ENCODE measurements at places on chromosomes 7 and 10.

- no peak for DNase-seq
Measured at GRCh38 chr7:24854866-24855265, 97.6 kb upstream of the GSDME start.

- no peak for DNase-seq
Measured at GRCh38 chr10:132588301-132589013, 50.9 kb downstream of the INPP5A start.

- DNase-seq, result no peak
Measured at GRCh38 chr7:29142021-29142727, 4.2 kb downstream of the CPVL start.

- no peak for DNase-seq
Measured at GRCh38 chr10:72174297-72174662, 41.5 kb upstream of the ANAPC16 start.

DNA sequence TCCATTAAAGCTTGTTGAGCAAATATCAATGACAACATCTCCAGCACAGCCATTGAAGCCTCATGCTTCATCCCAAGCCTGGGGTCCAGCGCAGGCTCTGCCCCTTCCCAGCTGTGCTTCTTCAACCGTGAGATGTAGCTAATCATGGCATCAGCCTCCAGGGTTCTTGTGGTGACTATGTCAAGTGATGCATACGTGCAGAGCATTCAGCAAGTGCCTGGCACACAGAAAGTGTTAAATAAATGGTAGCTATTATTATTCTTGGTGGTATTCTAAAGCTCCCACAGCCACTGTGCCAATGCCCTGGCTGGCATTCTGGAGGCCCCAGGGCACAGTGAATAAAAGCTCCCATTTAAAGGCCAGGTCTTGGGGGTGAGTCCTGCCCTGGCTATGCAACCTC, 146.6 kb downstream of the WDR11 start:
- no peak for DNase-seq

- no peak for DNase-seq
Measured at GRCh38 chr10:56728349-56728748, 367.3 kb upstream of the ZWINT start.

DNA sequence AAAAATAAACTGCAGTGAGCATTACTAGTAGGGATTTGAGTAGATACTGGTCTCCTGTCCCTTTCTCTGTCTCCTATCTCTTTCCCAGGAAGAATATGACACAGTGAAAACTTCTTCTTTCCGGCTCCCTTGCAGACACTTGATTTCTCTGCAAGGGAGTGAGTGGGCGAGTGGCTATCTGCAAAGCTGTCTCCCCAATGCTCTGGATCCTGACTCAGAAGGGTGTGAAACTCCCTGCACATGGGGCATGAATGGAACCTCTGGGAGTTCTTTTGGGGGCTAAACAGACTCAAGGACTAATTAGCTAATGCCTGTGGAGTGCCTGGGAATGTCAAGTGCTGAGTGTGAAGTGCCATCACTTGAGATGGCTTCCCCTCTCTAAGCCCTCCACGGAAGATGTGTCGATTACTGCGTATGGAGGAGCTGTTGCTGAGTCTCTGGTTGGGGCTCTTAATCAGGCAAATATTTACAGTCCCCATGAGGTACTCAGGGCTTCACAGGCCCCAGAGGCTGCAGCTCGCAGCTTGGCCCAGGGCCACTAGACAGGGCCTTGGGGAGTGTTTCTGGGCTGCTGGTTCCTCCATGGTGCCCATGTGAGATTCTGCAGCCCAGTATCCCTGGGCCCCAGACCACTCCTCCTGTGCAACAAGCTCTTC, 139.8 kb downstream of the RPS24 start:
- no peak for DNase-seq

DNA sequence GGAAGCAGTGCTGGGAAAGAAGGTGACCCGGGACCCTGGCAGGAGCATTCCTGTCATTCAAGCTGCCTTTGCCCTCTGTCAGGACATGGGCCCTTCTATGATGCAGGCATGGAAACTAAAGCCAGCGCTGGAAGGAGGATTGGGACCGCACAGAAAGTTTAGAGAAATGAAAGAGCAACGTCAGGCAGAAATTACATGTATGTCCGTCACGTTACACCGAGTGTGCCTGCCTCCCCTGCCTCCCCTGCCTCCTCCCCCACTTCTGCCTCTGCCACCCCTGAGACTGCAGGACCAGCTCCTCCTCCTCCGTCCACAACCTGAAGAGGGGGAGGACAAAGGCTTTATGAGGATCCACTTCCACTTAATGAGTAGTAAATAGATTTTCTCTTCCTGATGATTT, 13.9 kb upstream of the PWWP2B start:
- DNase-seq, result no peak

DNA sequence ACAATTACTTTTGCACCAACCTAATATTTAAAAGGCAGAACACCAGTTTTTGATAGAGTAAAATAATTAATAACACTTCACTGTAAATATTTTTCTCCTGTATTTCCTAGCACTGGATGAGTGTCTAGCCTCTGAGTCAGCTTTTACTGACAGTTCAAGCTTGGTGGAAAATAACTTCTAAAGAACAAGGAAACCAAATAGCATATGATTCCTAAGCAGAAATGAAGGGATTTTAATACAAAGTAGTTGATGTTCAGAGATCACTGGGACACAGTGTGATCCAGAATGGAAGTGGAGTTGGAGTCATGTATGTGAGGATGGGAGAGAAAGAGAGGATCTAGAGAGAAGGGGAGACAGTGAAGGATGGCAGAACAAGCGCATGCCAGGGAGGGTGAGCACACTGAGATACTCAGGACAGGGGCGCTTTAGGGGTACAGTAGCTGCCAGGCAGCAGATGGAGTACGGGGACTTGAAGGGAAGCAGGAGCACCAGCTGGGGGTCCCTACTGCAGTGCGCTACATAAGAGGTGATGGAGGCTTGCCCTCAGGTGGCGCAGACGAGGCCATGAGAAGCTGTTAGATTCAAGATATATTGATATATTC, 117.9 kb upstream of the KLF6 start:
- no peak for DNase-seq

DNA sequence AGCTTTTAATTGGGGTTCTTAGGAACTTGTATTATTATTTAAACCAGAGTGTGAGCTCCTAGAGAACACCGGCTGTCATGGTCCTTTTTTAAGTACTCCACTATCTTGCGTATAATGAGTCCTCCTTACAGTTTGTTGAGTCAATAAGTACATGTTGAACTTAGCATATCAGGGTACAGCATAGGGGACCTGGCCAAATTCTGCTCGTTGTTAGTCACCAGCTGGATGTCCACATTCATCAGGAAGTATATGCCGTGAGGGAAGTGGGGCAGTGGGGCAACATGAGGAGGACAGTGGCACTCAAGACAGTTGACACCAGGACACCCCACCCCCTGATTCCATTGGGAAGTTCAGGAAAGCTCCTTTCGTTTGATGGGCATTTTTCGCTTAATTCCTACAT, 16.6 kb downstream of the RPP30 start:
- DNase-seq, result no peak

DNA sequence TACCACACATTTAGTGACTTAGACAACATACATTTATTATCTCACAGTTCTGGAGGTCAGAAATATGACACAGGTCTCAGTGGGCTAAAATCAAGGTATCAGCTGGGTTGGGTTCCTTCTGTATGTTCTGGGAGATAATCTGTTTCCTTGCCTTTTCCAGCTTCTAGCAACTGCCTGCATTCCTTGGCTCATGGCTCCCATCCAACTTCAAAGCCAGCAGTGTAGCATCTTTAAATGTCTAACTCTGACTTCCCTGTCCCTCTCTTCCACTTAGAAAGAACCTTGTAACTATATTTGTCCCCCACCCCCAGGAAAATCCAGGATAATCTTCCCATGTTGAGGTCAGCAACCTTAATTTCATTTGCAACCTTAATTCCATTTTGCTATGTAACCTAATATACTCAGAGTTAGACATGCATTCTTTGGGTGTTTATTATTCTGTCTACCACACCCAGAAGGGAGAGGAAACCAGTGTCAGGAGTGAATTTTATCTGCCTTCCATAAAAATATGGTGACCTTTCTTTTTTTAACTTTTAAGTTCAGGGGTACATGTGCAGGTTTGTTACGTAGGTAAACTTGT, 57.3 kb upstream of the SMIM30 start:
- DNase-seq, result no peak

- DNase-seq, result no peak
Measured at GRCh38 chr7:16135658-16136057, 285.7 kb downstream of the CRPPA start.

DNA sequence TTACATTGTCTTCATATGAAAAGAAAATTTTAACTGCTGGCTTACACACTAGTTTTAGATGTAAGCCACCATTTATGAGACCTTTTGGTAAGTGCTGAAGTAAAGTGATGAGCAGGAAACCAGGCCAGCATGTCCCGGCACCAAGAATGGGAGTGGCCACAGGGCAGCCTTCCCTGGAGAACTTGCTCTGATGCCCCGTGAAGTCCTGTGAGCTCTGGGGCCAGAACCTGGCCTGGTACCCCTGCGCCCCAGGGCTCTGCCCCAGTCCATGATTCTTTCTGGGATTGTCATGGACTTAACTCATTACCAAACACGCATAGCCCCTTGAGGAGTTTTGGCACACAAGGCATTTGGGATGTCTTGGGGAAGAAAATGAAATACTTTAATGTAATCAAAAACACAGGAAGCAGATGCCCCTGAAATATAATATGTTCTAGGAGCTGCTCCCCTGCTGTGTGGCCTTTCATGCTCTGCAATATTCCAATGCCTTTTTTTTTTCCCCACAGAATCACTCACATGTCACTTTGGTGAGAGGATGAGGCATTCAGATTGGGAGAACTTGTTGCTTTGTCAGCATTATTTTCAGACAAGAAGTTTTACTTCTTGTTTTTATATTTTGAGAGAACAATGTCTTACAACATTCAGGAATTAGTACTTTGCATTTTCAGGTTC, 53.1 kb upstream of the CXCL12 start:
- no peak for DNase-seq

DNA sequence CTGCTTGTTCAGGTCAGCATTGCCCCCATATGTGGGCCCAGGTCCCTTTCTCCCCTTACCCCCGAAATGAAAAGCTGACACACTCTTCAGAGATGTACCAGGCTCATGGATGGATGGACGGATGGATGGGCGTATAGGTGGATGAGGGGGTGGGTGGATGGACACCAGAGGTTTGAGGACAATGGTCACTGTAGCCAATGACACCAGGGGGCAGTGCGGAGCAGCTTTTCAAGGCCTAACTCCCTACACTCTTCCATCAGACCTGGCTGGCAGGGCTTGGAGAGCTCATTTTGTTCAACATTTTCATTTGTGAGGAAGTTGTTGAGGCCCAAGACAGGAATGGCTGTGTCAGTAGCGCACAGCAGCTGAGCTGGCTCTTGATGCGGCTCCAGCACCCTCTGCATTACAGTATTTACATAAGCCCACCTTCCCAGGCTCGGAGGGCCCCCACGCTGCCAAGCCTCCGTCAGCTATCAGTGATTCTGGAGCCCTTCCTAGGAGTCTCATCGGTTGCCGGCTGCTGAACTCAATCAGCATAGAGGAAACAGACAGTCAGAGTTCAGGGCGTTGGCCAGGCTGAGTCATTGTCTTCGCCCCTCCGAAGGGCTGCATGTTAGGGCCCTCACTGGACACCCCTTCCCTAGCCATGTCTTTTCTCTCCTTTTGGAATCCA, 11.6 kb upstream of the FFAR4 start:
- DNase-seq, result no peak

DNA sequence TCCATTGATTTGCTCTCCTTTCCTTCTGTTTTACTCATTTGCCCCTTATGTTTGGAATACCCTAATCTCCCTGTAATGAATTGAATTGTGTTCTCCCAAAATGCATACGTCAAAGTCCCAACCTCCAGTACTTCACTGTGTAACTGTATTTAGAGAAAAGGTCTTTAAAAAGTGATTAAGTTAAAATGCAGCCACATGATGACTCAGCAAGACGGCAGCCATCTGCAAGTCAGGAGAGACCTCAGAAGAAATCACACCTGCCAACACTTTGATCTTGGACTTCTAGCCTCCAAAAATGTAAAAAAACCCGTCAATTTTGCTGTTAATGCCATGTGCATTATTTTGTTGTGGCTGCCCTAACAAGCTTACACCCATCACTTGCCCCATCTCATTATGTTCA, 85.3 kb upstream of the PCLO start:
- DNase-seq, result no peak

DNA sequence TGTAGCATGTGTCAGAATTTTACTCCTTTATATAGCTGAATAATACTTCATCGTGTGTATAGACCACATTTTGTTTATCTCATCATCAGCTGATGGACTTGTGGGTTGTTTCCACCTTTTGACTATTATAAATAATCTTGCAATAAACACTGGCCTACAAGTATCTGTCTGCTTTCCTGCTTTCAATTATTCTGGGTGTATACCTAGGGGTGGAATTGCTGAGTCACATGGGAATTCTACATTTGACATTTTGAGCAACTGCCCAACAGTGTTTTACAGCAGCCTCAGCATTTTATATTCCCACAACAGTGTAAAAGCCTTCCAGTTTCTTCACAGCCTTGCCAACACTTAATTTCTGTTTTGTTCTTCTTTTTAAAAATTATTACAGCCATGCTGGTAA, 200.3 kb upstream of the PRSS1 start:
- DNase-seq, result no peak

- no peak for DNase-seq
Measured at GRCh38 chr10:71038091-71038633, 149.8 kb upstream of the PCBD1 start.

DNA sequence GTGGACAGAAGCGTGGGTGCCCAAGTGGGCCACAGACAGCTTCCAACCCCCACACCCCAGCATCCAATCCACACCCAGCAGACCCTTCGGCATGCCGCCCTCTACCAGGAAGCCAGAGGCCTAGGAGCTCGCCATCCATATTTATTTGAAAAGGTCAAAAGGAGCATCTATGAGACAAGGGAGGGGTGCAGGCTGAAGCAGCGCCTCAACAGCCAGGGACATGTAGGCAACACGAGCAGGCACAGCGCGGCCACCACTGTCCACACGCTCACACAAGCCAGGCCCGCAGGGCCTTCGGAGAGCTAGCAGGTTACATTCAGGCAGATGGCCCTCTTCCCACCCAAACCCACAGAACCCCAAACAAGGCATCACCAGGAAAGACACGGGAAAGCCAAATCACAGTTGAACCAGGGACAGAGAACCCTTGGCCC, 34.6 kb downstream of the PSAP start:
- no peak for DNase-seq

DNA sequence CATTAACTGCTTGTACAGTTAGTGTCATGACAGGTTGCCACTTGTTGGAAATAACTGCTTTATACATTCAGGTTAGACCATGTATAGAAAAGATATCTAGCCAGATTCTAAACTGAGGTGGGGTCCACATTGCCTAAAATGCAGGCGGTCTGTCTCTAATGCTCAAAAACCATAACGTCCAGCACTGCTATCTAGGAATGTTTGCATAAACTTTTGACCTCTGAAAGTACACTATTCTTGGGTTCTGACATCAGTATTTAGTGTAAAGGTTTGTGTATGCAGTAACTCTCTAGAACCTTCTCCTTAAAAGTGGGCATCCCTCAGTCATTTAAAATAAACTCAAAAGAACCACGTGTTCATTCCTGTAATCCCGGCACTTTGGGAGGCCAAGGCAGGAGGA, 10.3 kb upstream of the FAM171A1 start:
- DNase-seq, result no peak

GRCh38 chr10:51010977-51011376, 63.3 kb upstream of the PRKG1 start:
- no peak for DNase-seq

- no peak for DNase-seq
Measured at GRCh38 chr7:30930621-30931020, 19.0 kb downstream of the AQP1 start.

GRCh38 chr7:49001610-49002033, 77.3 kb downstream of the CDC14C start:
- DNase-seq, result no peak

- DNase-seq, result no peak
Measured at GRCh38 chr10:114042895-114043531, 653 bp upstream of the ADRB1 start.
